Omental fat pad (tissue), 4 donors: ENCODE measurements at places on chromosomes 5 and 9.

GRCh38 chr5:57174128-57174889 is 450 bp downstream of the GPBP1 start:
- no peak for DNase-seq

- no peak for DNase-seq
Observed at GRCh38 chr5:10546186-10546585, 17.7 kb upstream of the ANKRD33B start.

- DNase-seq: no peak
Observed at GRCh38 chr9:26301659-26302058, 590.9 kb downstream of the CAAP1 start.

GRCh38 chr5:61817472-61818326 is 485.6 kb downstream of the ZSWIM6 start:
- DNase-seq: no peak

DNA sequence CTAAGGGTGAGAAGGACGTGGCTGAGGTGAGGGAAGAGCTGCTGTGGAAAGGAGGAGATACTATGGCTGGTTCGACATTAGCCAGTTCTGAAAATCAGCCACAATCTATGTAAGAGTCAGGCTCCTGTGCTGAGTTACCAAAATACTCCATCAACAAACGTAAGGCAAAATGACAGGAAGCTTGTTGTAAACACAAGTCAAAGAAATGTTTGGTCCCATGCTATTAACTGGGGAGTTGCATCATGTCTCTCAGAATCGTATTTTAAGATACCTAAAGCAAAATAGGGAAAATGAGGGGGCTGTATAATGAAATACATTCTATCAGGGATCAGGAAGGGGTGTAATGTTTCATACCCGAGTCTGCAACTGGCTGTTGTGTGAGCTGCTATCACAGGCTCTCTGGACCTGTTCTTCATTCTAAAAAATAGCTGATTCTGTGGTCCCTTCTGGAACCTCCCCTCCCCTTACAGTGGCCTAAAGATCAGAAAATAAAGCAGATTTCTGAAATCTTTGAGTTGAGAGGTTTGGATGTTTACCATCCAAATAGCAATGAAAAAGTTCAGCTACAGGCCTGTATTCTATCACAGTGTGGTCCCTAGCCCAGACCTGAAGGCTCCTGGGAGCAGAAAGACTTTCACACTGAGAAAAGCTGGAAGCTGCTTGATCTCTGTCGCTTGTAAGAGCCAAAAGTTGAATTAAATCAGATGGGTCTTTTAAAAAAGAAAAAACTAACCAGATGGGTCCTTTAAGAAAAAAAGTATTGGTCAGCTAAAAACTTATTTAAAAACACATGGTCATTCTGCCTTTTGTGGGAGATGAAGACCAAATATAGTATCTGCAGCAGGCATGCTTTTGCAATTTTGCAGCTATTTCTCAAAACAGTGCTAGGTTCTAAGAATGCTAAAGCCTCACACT is 97.8 kb upstream of the SMC5 start:
- no peak for DNase-seq

DNA sequence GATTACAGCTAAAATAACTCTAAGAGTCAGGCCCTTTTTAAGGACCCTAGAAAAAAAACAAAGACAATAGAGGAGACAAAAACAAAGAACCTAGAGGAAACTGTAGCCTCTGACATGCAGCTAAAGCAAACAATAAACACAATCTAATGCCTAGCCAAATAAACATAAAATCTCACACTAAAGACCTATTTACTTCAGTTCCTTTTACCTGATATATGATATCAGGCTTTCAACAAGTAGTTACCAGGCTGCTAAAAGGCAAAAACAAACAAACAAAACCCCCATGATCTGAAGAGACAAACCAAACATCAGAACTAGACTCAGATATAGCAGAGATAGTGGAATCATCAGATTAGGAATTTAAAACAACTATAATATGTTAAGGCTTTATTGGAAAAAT is 226.5 kb upstream of the POU5F2 start:
- no peak for DNase-seq
